Left hindlimb (tissue), 1 donor: ENCODE measurements at places on chromosomes 3 and 15.

GRCh38 chr15:98953000-98953787 is 54.4 kb downstream of the PGPEP1L start:
- no peak for DNase-seq

DNA sequence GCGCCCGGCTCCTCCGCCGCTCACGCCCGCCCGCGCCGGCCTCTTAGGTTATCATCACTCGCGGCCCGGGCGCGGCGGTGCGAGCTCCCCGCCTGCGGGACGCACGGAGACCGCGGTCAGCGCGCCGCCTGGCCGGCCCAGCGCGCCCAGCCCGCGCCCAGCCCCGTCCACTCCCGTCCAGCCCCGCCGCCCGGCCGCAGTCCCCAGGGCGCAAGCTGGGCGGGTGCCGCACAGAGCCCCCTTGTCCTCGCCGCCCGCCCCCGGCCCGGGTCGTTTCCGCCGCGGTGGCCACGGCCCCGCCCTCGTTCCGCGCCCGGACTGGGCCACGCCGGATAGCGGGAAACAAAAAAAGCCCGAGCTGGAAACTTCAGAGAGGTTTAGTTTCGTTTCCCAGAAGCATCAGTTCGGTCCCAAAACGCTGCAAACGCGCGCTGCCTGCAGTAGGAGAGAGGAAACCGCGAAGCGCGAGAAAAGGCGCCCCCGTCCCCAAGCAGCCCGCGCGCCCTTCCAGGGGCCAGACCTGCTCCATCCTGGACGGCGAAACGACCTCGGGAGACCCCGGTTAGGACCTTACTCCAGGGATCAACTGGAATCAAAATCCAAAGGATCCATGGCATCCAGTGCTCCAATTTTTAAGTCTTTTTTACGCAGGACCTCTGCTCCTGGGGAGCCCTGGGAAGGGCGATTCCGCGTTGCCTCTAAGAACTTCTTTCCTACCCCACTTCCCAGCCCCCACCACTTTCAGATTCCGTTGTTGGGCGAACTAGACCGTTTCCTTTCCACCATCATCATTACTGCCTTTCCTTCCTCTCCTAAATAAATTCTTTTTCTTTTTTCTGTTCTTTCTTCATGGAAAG is at the start of gene ATP10A:
Gene ATP10A, minus strand, starts transcription at position 217 of the 857 bp plus-strand sequence. CDS start 231 bp downstream, outside the sequence.
- DNase-seq = peak; percentile 77

GRCh38 chr15:72178976-72179585 is 18.5 kb downstream of the GRAMD2A start:
- DNase-seq = no peak

DNA sequence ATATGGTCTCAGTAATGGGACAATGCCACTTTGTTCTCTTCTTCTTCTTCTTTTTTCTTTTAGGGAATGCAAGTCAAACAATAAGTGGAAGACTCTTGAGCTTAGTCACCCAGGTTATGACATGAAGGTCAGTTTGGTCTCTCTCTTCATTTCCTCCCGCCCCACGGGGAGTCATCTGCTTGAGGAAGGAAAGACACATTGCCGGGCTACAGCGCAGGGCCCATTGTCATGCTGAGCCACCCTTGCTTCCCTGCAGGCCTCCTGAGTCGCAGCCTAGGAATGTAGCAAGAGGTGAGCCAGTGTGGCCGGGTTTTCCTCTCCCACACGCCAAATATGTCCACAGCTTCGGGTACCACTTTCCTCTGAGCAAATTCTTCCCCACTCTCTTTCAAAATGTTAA is 47.6 kb downstream of the RAP2B start:
- DNase-seq = no peak
